Activated T-helper 1 cell treated with anti-CD3 and anti-CD28 coated beads, Interleukin-2, amount 50 U/mL, for 16 hours (primary cell): ENCODE measurements at places on chromosomes 4 and X.

DNA sequence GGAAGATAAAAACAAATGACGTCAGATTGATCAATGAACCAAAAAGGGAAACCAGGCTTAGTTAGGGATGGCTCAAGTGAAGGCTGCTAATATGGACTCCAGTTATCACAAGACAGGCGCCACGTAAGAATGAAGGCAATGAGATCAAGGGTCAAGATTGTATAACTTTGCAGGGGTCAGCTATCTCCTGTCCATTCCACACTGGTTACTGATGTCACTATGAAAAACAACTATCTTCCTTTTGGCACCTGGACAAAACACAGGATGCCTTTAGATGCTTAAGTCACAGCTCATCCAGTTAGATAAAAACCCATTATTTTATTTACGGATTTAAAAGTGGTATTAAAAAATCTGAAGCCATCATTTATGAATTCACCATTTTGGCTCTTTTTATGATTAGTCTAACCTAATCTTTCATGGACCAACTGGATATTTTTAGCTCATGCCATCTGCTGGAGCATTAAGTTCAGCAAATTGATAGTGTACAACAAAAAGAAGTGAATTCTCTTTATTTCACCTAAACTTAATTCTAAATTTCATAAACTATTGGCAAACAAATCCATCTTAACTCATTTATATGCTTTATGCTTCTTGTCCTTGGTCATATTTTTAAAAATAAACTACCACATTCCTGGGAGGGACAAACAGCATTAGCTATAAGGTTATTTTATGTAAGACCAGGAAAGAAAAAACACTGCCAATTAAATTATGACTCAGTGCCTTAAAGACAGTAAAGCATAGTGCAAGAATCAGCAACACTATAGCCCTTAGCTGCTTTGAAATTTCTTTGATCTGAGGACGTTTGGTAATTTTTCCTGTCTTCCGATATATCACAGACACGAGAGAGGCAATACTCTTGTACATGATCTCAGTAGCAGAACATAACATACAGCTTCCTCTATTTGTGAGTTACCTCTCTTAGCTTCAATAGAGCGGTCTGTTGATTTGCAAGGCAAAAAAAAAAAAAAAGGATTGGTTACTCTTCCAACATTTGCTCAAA is 27.0 kb downstream of the DHX15 start:
- DNase-seq: no peak

GRCh38 chrX:37905436-37906147 is 58.2 kb upstream of the DYNLT3 start:
- DNase-seq: no peak

- DNase-seq: no peak
These were observed 35.1 kb downstream of the TSPAN5 start for GRCh38 chr4:98623126-98623802.

DNA sequence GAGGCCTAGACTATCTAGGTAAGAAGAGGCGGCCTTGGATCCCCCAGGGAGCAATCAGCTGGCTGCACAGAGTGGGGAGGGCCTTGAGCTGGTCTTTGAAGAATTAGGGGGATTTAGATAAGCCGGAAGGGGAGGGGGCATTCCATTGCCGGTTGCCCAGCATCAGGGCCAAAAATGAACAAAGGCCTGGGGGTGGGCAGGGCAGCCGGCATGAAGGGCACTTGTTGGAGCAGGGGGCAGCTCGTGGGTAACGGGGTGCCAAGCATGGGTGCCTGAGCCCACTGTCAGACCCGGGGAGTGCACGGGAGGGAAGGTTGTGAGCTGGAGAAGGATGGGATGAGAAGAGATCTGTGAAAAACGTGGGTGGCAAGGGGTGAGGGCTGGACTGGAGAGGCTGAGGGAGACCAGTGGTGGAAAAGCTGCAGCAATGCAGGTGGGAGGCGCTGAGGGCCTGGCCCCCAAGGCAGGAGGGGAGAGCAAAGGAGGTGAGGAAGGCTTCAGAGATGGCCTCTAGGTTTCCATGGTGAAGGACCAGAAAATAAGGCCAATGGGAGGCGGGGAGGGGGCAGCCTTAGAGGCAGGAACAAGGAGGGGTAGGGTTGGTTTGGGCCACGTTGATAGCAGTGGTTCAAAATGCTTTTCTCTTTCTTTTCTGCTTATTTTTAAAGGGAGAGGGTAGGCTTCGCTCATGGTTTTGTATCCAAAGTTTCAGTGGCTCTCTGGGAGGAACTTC is 8.6 kb downstream of the KLF3 start:
- DNase-seq: no peak

- no peak for DNase-seq
These were observed 291.7 kb downstream of the USP46 start for GRCh38 chr4:52367282-52367830.

GRCh38 chrX:12526306-12526705 is 264.9 kb upstream of the PRPS2 start:
- DNase-seq: no peak

DNA sequence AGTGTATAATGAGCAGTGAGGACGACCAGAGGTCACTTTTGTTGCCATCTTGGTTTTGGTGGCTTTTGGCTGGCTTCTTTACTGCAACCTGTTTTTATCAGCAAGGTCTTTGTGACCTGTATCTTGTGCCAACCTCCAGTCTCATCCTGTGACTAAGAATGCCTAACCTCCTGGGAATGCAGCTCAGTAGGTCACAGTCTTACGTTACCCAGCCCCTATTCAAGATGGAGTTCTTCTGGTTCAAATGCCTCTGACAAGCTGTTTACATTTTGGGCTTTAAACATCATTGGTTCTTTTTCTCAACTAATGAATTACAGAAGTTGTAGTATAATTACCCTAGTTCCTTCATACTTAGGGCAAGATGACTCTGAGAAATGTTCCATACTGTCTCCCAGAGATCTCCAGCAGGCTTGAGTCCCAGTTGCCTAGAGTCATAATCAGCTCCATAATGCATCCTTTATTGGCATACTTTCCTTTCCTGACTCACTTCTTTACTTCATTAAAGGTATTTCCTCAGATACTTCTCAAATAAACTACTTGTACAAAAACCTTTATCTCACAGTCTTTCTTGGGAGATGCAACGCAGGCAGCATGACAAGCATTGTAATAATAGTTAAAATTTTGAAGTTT is 136.5 kb downstream of the KDM6A start:
- no peak for DNase-seq

DNA sequence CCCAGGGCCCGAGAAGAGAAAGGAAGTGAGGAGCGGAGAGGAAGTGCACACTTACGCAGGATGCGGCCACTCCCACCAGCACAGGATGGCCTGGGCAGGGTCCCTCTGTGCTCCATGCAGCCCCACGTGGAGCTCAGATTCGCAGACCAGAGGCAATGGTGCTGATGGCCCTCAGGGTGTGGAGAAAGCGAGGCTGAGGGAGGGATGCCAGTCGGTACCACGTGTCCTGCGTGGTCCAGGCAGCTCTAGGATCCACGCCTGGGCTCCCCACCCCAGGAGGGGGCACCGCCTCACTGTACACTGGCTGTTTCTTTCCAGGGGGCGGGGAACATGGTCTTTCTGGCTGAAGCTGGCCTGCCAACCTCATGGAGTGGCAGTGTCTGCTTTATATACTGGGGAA is 241.8 kb downstream of the AFAP1 start:
- no peak for DNase-seq

GRCh38 chrX:118062817-118063615 is 53.6 kb downstream of the KLHL13 start:
- no peak for DNase-seq

- no peak for DNase-seq
These were observed 44.0 kb downstream of the BRCC3 start for GRCh38 chrX:155115174-155115819.

GRCh38 chrX:150303386-150304097 is 59.6 kb upstream of the MAMLD1 start:
- no peak for DNase-seq

GRCh38 chr4:61782133-61782532 is 582.0 kb downstream of the ADGRL3 start:
- no peak for DNase-seq

GRCh38 chr4:54542119-54542438 is 115.7 kb upstream of the KIT start:
- no peak for DNase-seq

GRCh38 chr4:2333916-2334644 is 72.2 kb upstream of the MXD4 start:
- no peak for DNase-seq

- no peak for DNase-seq
These were observed 35.5 kb downstream of the F8 start for GRCh38 chrX:154986826-154987575.

GRCh38 chrX:134542485-134542884 is 82.5 kb downstream of the HPRT1 start:
- DNase-seq: no peak

DNA sequence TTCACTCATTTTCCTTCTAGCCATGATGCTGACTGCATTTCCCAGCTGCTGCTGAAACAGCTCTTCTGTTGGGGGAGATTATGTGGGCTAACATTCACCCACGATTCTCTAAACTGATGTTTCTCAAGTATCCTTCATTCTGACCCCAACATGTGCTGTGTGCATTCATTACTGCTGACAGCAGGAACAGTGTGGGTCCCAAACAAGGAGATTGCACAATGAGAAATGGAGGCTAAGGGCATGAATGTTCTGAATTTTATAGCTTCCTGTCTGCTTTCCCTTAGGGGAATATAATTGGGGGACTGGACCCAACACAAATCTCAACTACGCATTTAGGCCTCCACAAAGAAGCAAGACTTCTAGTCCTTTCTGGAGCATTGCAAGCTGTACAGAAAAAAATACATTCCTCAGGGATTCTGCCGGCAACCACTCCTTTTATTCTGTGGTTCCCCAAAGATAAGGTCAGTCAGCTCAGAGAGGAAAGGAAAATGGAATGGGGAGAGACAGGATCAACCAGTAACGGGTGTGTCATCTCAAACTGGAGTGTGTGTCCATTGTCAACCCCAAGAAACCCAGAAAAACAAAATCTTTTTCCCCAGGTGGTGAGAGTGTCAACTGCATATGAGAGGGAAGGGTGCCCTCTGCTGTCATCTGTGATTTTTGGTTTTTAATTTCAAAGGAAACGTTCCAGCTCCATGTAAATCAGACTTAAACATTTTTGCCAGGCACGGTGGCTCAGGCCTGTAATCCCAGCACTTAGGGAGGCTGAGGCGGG is 81.5 kb upstream of the EGFL6 start:
- DNase-seq: no peak

DNA sequence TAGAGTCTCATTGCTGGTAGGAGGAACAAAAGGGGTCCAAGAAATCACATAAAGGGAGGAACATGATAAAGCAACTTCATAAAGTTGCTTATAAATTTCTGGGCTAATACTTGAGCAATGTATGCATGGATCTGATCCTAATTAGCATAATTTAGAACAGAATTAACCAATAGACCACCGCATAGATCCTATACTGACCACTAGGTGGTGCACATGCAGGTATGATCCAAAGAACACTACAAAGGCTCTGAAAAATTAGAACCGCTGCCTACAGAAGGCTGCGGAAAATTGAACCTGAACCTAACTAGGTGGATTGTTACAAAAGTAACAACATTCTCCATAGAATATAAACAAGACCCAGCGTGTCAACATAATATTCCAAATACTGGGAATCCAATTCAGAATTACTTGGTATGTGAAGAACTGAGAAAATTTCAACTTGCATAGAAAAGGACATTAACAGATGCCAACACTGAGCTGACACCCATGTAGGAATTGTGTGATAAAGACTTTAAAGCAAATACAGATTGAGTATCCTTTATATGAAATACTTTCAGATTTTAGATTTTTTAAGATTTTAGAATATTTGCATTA is 23.3 kb downstream of the BRCC3 start:
- no peak for DNase-seq

GRCh38 chr4:118287711-118288451 is 64.9 kb downstream of the PRSS12 start:
- DNase-seq: no peak

DNA sequence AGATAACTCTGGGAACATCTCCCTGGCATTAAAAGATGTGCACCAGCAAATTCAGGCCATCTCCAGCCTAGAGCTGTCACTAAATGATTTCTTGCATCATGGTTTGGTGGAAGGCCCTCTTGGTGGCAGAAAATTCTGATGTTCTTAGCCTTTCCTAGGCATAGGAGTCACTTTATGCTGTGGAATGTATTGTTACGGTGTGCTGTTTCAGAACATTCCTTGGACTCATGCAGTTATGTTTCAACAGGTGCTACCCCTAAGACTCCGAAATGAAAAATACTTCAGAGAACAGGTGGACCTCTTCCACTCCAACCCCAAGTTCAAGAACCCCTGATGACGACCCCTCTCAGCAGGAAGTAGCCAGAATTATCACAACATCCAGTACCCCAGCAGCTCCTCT is 20.3 kb upstream of the PAPSS1 start:
- DNase-seq: no peak

DNA sequence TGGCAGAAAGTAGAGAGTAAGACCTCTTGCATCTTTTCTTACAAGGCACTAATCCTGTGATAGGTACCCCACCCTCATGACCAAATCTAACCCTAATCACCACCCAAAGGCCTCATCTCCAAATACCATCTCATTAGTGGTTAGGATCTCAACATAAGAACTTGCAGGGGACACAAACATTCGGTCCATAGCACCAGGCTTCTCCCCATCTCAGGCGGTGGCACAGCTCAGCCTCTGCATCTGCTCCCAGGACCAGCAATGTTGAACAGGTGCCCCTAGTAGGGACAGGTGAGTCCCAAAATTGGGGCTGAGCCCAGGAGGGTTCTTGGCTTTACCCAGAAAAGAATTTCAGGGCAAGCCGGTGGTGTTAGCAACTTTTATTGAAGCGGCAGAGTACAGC is 8.4 kb upstream of the MRFAP1 start:
- DNase-seq: no peak

GRCh38 chr4:3410401-3411135 is 31.2 kb upstream of the HGFAC start:
- no peak for DNase-seq

GRCh38 chr4:122832732-122833131 is 6.1 kb downstream of the FGF2 start:
- DNase-seq: no peak

DNA sequence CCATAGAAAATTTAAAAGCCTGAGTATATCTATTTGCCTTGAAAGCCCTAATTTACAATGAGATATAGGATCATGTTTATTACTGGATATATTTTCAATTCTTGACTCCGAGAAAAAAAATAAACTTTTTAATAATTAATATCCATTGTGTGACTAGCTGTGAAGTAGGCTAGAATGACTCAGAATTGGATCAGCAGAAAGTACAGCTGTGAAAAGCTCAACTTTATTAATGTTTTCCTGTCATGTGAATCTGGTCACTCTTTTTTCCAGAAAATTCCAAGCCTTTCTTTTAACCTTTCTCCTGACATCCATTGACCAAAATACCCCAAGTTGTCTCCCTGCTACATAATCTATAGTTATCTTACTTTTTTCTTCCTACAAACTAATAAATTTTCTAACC is 171.8 kb upstream of the PACRGL start:
- no peak for DNase-seq

GRCh38 chr4:144666539-144667175 is 20.7 kb downstream of the HHIP start:
- no peak for DNase-seq

GRCh38 chr4:88765729-88766128 is 68.1 kb upstream of the NAP1L5 start:
- no peak for DNase-seq
